ENCODE measurements at places on chromosomes 3 and 15.

DNA sequence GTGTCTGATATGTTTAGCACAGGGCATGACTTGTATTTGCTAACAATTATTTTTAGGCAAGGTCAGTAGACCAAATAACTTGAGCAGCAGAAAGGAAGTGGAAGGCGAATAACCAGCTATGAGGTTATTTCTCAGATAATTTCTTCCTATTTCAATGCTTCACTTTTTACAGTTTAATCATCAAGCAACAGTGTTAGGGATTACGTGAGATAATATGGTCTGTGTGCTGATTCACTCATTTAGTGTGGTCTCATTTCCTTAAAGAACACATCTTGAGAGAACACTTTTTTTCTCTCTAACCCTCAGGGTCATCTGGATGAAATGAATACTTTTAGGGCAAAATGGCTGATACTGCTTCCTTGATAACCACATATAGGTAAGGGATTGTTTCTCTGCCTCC is 126.0 kb upstream of the CCNL1 start:
- DNase-seq = no peak

DNA sequence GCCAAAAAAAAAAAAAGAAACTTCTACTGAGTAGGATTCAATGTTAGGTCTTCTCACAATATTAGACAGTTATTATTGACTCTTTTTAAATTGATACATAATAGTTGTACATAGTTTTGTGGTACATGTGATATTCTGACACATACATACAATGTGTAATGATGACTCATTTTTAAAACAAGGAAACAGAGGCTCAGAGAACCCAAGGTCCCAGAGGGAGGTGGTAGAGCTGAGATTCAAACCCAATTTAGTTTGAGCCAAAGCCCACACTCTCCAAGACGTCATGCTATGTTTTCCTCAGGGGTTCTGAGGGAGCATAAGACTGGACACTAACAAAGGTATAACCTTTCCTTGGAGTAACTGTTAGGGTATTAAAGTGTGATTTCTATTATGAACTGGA is 40.6 kb downstream of the MYO5C start:
- no peak for DNase-seq

GRCh38 chr15:91320101-91320500 is 220.0 kb downstream of the SV2B start:
- no peak for DNase-seq

DNA sequence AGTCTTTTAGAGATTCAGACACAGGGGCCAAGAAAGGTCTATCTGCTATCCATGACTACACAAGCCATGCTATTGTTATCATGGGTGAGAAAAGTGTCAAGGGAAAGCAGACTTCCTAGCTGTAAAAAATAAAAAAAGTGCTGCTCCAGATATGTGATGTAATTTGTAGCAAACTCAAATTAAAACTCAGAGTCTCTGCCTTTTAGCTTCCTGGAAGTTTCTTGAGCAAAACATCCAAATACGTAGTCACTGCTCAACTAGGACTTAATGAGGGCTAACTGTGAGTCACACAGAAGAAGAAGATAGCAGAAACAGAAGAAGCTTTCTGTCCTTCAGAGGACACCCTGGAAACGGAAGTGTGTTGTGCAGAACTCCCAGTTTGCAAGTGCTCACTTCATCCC is 393.4 kb upstream of the NR2F2 start:
- DNase-seq = no peak

- no peak for DNase-seq
Measured at GRCh38 chr3:139969386-139969785, 34.4 kb downstream of the CLSTN2 start.

DNA sequence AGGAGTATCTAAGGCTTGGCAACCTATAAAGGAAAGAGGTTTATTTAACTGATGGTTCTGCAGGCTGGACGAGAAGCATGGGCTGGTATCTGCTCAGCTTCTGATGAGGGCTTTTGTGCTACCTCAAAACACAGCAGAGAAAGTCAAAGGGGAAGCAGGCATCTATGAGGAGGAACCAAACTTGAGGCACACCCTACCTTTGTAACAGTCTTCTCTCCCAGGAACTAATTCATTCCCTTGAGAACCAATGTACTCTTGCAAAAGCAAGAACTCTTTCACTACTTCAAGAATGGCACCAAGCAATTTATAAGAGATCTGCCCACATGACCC is 109.0 kb downstream of the CGGBP1 start:
- DNase-seq = no peak

DNA sequence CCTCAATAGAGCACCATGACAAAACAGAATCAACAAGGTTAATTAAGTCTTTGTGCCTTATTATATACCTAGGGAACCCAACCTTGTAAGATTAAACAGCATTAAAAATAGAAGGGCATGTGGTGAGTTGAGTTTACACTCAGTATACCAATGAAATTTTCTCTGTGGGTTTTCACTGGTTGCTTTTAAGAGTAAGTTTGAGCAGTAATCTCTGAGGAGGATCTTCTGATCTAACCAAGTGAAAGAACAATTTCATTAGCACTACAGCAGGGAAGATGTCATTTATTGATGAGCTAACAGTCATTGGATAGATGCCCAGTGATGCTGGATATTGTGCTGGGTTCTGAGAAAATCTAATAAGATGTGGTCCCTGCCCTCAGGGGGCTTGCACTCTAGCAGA is 26.9 kb upstream of the AKAP13 start:
- DNase-seq = no peak

GRCh38 chr15:90407871-90408317 is 19.9 kb downstream of the IQGAP1 start:
- DNase-seq = no peak

DNA sequence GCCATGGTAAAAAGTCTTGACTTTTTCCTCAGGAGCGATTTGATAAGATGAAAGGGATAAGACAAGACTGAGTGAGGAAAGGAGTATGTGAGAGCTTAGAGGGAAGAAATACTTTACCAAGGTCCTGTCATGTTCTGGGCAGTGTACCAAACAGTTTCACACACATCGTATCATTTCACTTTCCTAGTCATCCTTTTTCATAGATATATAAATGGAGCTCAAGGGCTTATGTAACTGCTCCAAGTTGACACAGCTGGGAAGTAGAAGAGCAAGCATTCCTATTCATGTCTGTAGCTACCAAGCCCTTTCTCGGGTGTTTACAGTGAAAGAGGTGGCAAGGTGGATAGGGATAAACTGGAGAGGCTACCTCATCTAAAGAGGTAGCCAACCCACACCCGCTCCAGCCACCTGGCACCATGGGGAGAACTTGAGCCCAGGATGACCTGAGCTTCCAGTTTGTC is 57.4 kb downstream of the MRPS25 start:
- DNase-seq = no peak

- DNase-seq = no peak
Measured at GRCh38 chr3:36557021-36557707, 176.9 kb downstream of the STAC start.

- DNase-seq = no peak
Measured at GRCh38 chr15:61063875-61064320, 165.2 kb downstream of the RORA start.

GRCh38 chr15:89492934-89493631 is 3.3 kb downstream of the RHCG start:
- DNase-seq = no peak

Data from NCI-H2171 (cell line).